ENCODE measurements at places on chromosomes 3 and 15.

GRCh38 chr3:121980450-121980796 lies 41.6 kb downstream of the ILDR1 start:
- DNase-seq = no peak

DNA sequence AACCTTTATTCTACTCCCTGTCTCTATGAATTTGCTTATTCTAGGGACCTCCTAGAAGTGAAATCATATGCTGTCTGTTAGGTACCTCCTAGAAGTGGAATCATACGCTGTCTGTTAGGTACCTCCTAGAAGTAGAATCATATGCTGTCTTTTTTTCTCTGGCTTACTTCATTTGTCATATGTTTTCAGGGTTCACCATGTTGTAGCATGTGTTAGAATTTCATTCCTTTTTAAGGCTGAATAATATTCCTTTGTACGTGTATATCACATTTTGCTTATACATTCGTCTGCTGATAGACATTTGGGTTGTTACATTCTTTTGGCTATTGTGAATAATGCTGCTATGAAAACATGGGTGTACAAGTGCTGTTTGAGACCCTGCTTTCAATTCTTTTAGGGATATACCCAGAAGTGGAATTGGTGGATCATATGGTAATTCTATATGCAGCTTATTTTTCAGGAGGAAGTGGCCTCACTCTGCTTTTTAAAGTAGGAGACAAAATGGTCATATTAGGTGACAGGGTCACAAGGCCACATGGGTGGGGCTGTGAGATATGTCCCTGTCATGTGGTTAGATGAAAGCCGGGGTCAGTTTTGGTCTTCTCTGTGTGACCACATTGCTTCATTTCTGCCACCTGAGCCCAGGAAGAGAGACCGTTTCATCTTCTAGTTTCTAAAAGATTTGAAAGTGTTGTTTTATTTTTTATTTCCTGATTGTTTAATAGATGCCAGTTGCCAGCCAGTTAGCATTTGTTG lies 76.7 kb downstream of the FLNB start:
- DNase-seq = no peak

- no peak for DNase-seq
These were observed 54.8 kb downstream of the CCDC54 start for GRCh38 chr3:107432013-107432515.

GRCh38 chr15:77568014-77568972 lies 64.4 kb downstream of the LINGO1 start:
- DNase-seq = no peak

- DNase-seq = peak; percentile 25
These were observed 19.5 kb upstream of the EID1 start for GRCh38 chr15:48858401-48858800.

DNA sequence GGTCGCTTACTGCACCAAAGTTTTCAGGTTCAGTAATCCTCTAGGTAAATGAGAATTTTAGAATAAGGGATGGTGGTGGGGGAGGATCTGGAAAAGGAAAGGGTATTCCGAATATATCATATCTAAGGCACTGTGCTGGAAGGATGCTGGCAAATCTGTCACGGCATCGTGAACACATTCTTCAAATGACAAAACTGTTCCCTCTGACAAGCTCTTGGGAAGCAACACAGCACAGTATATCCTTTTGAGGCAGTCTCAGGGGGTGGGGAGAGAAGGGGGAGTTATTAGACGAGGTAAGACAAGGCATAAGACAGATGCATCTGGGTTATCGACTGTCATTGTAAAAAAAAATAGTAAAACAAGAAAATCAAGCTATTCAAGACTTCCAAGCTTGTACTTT lies 289.6 kb upstream of the LRRN1 start:
- no peak for DNase-seq

- DNase-seq = no peak
These were observed 379.5 kb upstream of the DPH6 start for GRCh38 chr15:35925275-35926006.

DNA sequence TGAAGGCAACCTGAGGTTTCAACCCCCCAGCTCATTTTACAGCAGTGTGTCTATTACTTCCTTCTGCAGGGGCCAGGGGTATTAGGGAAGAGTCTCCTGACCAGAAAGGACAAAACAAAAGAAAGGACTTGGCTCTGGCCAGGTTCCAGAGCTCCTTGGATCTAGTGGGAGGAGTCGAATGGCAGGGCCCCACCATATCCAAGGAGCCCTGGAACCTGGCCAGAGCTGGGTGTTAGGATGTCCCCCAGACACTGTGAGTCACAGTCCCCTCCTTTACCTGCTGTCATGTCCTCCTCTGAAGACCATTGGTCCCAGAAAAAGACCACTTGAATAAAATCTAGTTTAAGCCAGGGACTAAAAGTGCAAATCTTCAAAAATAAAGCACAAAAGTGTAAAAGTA lies 113.2 kb downstream of the EEFSEC start:
- no peak for DNase-seq

DNA sequence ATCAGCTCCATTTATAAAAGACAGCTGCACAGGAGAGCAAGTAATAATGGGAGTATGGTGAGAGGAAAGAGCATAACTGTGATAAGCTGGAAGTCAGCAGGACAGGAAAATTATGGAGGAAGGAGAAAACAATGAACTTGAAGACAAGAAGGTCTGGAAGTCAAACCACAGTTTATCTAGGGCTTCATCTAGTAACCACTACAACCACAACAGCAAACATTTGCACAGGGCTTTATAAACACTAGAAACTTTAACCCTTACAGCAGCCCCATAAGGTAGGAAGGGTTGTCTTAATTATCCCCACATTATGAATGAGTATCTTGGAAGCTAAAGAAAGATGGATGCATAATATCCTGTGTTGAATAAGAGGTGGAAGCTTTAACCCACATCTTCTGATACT lies 820.8 kb downstream of the IGSF11 start:
- DNase-seq = peak; percentile 33

DNA sequence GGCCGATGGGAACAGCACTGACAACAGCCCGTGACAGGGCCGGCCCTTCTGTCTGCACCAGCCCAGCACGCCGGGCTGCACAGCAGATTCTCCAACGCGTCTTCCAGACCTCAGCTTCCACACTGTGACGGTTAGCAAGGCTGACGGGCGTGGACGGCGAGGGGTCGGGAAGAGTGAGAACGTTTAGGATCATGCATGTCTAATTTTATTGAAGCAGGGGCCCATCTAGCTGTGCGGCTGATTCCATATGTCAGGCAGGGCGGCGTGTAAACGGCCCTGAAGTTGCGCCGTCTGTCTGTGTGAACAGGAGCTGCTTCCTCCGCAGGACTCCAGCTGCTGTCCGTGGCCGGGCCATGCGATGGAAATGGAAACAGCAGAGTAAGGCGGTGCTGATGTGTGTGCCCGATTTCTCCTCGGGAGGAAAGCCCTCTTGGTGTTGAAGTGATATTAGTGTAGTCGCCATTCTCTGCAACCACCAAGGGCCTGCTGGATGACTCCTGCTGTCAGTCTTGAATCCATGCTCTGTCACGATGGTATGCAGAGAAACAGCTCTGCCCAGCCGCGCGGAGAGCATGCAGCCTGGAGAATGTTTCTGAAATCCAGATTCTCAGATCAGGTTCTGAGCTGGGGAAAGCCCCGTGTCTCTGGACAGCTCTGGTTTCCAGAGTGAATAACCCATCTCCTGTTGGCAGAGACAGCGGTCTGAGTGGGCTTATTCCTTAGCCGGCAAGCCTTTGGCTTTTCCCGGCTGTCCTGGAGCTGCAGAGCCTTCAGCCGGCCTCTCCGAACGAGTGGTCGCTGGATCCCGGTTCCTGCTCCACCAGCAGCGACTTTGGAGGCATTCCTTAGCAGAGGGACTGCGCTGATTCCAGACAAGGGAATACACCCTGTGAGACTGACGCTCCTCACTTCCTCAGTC lies 158.1 kb upstream of the UBE3A start:
- DNase-seq = no peak

All from CMK (cell line).